ENCODE measurements at places on chromosomes 6 and 20.

DNA sequence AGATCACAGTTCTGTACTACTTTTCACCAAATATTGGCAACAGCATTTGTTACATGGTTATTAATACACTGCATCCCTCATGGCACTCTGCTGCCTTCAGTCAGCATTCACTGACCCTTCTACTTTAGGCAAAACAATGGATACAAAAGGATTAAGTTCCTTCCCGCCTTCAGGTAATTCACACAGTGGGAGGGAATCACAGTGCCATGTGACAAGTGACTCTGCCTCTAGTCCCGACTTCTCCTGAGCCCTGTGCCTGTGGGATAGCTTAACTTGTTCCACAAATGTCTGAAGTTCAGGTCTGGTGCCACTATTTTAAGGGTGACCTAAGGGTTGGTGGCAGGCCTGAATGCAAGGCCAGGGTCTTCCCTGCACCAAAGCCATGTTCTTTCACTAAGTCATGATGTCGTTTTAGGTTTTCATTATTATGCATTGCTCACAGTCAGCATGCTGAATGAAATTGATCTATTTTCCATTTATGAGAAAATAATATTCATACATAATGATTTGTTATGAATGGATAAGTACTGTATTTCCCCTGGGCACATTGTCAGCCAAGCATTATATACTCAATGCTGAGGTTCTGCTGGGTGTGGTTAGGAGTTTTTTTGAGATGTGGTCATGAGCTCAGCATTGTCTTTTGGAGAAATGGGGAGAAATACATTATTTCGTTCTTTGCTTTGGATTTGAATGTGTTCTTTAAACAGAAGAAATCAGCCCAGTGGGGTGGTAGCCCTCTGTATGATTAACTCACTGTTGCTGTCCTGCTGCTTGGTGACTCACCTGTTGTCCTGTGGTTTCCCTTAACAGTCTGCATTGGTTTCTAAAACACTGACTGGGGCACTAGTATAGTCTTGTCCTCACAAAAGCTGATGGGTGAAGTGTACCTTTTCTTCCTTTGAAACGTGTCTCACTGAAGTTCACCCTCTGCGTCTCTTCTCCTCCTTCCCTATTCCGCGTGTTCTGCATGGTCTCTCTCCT, 66.4 kb downstream of the AFDN start:
- peak; percentile 6 for DNase-seq

- DNase-seq: no peak
These were observed 54.7 kb upstream of the LYRM2 start for GRCh38 chr6:89693207-89693606.

DNA sequence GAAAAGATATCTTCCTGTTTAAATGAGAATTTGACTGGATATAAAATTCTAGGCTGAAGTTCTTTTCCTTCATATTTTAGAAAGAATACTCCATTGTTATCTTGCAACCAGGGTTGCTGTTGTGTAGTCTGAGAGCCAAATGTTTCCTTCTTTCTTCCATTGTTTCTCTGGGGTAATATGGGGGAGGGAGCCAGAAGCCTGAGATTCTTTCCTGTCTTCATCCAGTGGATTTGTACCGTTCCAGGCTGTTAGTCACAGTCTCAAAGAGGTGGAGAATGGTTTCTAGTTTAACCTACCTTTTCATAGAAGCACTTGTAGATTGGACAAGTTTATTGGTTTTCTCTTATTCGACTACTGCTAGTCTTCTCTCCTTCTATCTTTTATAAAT, 6.1 kb upstream of the ULBP3 start:
- no peak for DNase-seq

DNA sequence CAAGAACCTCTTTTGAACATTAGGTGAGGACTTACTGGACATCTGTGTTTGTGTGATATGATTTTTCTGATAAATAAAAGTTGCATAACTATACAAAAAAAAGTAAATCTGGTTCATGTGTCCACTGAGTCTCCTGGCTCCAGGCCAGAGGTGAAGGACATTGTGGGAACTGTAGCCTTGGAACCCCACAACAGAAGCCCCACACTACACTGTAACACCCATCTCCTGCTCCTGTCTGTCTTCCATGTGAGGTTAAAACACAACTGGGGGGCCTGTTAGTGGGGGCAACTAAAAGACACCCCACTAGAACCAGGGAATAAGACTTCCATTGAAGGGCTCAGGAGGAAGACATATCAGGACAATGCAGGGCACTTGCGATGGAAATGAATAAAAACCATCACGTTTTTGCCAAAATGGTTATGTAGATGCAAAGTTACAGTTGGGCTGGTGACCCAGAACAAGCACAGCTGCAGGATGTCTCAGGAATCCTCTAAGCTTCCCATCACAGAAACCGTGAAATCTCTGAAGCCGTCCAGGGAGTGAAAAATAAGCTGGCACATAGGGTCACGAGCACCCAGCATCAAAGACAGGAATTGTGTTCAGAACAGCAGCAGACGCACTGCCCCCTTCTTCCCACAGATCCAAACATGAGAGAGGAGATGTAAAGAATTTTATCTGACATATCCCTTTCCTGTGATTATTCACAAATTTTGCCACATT, 36.7 kb upstream of the PCSK2 start:
- DNase-seq: no peak

GRCh38 chr20:23396950-23397627, 24.2 kb downstream of the NAPB start:
- DNase-seq: no peak

DNA sequence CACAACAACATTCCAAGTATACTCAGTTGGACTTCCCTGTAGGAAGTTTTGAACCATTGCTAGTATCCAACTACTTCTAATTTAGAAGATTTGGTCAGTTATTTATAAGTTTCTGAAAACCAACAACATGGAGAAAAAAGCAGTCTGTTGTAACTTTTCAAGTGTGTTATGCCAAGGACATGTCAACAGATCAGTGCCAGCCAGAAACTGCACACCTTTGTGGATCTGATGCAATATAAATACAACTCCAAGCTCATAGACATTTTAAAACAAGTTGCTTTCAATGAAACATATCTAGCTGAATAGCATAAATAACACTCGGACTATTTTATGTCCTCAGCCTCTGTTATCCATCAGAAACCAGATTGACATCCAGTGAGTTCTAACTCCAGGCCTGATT, 58.3 kb upstream of the CARMIL1 start:
- no peak for DNase-seq

DNA sequence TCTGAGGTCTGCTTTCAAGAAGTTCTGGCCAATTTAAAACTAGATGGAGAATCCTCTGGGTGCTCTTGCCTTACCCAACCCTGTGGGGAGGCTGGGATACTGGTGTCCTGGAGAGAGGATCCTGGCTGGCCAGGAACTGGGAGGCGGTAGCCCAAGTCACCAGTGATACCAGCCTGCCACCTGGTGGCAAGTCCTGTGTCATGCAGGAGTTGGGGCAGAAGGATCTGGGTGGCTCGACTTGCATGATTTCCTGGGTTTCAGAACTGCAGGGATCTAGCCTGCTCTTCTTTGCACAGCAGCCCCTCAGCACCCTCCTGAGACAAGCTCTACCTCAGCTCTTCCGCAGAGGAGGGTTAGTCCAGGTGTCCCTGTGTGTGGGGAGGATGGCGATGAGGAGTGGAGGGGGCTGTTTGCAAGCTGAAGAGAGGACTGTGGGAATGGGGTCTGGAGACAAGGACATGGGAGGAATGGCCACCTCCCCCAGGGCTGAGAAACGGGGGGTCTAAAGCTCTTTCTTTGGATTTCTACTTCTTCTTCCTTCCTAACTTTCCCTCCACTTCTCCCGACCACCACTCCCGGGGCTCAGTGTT, 4.2 kb downstream of the KCNK17 start:
- peak; percentile 58 for DNase-seq

DNA sequence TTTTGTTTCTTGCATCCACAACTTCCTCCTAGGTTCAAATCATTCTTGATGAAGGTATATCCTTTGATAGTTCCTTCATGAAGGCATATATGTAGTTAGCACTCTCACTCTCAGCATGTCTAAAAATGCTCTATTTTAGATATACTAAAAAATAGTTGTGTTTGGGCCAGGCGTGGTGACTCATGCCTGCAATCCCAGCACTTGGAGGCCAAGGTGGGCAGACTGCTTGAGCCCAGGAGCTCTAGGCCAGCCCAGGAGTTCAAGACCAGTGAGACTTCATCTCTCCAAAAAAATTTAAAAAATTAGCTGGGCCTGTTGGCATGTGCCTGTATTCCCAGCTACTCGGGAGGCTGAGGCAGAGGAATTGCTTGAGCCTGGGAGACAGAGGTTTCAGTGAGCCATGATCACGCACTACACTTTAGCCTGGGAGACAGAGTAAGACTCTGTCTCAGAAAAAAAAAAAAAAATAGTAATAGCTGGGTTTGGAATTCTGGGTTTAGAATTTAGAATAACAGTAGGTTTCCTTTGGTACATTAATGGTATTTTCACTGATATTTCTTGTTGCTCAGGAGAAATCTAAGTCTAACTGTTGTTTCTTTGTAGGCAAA, 7.0 kb downstream of the SERAC1 start:
- no peak for DNase-seq

DNA sequence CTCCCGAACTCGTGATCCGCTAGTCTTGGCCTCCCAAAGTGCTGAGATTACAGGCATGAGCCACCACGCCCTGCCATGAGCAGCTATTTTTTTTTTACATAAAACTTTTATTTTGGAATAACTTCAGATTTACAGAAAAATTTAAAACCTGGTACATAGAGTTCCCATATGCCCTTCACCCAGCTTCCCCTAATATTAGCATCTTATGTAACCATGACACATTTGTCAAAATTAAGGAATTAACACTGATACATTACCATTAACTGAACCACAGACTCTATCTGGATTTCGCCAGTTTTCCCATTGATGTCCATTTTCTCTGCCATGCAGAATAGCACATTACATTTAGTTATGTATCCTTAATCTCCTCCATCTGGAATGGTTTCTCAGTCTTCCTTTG, 14.3 kb upstream of the RALGAPB start:
- no peak for DNase-seq

GRCh38 chr20:7673841-7674240, 266.4 kb downstream of the HAO1 start:
- DNase-seq: no peak

DNA sequence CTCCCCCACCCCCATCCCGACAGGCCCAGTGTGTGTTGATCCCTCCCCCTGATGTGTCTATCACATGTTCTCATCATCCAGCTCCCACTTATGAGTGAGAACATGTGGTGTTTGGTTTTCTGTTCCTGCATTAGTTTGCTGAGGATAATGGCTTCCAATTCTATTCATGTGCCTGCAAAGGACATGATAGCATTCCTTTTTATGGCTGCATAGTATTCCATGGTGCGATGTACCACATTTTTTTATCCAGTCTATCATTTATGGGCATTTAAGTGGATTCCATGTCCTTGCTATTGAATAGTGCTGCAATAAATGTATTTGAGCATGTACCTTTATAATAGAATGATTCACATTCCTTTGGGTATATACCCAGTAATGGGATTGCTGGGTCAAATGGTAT, 66.6 kb upstream of the NXT1 start:
- DNase-seq: no peak

DNA sequence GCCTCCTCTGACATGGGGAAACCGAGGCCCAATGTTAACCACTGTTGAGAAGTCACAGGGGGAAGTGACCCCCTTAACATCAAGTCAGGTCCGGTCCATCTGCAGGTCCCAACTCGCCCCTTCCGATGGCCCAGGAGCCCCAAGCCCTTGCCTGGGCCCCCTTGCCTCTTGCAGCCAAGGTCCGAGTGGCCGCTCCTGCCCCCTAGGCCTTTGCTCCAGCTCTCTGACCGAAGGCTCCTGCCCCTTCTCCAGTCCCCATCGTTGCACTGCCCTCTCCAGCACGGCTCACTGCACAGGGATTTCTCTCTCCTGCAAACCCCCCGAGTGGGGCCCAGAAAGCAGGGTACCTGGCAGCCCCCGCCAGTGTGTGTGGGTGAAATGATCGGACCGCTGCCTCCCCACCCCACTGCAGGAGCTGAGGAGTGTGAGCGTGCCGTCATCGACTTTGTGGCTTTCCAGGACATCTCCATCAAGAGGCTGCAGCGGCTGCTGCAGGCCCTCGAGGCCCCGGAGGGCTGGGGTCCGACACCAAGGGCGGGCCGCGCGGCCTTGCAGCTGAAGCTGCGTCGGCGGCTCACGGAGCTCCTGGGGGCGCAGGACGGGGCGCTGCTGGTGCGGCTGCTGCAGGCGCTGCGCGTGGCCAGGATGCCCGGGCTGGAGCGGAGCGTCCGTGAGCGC, 1.6 kb downstream of the TNFRSF6B start:
- DNase-seq: no peak

DNA sequence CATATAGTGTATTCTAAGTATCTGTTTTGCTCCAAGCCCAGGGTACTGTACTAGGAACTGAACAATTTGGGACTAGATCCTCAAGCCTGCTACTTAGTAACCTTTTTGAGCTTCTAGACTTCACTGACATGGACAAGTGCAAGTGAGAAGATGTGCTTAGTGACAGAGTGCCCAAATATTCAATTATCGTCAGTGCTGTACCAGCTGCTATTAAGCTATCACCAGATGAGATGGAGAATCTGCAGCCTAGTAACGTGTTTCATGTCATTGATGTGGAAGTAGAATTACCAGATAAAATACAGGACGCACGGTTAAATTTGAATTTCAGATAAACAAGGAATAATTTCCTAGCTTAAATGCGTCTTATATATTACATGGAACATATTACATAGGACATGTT, 218.3 kb downstream of the ARID1B start:
- no peak for DNase-seq

DNA sequence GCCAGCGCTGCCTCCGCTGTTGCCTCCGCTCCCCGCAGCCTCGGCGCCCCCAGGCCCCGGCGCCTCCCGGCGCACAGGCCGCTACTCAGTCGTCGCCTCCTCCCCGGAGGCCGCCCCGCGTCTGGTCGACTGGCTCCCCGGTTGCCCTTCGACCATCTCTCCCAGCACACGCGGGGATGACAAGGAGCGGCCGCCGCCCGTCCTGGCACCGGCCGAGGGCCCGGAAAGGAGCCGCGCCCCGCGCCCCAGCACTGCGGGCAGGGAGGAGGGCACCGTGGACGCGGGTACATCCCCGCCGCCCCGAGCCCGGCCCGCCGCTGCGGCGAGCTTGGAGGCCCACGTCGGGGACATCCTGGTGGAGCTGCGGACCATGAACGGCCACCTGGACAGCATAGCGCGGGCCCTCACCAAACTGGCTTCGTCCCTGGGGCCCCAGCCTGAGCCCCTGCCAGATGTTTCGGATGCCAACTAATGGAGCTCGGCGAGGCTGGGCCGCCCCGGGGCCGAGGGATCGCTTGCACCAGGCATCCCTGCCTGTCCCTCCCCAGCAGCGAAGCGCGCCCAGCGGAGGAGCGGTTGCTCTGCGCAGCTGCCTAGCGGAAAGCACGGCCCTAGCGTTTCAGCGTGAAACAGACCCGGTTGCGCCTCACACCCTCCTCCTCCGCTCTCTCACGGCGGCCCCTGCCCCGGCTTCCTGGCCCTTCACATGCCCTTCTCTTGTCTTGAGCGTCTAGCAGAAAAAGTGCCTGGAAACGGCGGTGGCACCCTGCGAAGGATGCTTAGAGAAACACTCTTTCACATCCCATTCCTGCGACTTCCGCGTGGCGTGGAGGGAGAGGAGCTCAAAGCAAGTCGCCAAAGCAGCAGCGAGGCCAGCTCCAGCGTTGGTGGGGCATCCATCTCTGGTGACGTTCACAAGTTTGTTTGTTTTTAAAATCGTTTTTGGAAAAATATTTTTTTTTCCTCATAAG, 285.8 kb upstream of the SUPT3H start:
- DNase-seq: no peak
